ENCODE measurements at places on chromosomes 3 and 15.

GRCh38 chr15:67225336-67225735 is 29.1 kb downstream of the AAGAB start:
- DNase-seq = no peak

GRCh38 chr3:33134026-33134625 is 20.3 kb downstream of the CRTAP start:
- DNase-seq = no peak

GRCh38 chr3:39671116-39671515 is 138.3 kb upstream of the MYRIP start:
- no peak for DNase-seq

DNA sequence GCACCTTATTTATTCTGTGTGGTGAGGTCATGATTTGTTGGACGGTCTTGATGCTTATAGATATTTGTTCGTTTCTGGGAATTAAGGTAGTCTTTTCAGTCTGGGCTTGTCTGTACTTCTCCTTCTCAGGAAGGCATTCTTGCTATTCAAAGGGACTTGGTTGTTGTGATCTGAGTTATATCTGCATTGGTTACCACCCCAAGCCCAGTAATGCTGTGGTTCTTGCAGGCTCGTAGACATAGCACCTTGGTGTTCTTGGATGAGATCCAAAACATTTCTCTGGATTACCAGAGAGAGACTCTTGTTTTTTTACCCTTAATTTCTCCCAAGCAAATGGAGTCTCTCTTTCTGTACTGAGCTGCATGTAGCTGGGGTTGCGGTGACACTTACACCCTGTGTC is 128.0 kb upstream of the CBLB start:
- no peak for DNase-seq

DNA sequence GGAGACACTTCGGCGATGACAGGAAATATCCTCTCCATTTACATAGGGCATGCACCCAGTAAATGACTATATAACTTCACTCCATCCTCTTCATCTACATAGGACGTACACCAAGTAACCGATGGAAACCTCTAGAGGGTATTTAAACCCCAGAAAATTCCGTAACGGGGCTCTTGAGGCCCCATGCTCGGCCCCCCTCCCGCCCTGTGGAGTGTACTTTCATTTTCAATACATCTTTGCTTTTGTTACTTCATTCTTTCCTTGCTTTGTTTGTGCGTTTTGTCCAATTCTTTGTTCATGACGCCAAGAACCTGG is 7.5 kb upstream of the FAM107A start:
- no peak for DNase-seq

DNA sequence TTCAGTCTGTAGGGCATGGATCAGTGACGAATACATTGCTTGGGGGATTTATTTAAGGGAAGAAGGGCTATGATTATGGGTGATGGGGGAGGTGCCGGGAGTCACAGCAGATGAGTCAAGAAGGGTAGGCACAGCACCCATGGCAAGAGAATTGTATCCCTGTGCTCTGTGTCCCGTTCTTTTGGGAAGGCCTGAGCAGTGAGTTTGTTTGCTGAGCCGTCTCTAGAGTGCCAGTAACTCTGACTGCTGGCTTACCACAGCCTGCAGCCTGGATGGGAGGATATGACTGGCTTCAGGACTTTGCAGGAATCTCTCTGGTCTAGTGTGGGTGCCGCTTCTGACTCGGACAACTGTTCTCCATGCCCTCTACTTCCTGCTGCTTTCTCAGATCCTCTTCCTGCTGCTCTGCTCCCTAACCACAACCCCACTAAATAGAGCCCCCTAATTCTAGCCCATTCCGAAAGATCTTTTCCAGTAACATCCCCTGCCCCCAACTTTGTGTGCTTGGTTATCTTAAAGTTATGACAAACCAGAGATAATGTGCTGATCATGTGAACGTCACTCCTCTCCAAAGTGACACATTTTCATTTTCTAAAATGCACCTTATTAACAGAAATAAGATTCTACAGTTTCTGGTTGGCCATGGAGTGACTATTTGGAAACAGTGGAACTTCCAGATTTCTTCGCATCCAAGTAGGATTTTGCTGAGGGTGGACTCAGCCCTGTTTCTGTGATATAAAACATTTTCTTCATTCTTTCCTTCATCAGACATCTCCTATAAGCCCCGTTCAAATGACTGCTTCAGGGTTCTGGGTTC is 239.0 kb downstream of the SLCO3A1 start:
- DNase-seq = no peak
